ENCODE measurements at places on chromosomes 2 and 18.

DNA sequence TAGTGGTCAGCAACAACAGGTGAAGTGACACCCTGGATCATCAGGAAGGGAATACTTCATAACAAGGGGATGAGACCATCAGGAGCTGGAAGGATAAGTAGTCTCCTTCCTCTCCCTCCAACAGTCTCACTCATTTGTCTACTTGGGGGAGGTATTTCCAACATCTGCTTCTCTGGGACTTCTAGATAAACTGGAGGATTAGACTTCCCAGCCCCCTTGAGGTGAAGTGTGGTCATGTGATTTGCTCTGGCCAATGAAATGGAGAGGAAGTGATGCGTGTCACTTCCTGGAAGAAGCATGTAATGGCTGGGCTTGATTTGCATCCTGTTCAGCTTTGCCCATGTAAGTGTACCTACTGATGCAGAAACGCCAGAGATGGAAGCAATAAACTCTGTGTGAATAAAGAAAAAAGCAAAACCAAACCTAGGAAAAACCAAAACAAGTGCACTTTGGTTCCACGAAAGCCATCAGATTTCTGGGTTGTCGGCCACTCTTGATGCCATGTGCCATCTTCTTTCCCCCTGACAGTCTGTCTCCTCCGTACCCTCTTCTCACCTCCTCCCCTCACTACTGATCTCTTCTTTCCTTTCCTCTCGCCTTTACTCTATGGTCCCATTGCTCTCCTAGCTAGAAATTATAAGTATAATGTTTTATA is 76.1 kb upstream of the DNMT3A start:
- peak; percentile 57 for DNase-seq

DNA sequence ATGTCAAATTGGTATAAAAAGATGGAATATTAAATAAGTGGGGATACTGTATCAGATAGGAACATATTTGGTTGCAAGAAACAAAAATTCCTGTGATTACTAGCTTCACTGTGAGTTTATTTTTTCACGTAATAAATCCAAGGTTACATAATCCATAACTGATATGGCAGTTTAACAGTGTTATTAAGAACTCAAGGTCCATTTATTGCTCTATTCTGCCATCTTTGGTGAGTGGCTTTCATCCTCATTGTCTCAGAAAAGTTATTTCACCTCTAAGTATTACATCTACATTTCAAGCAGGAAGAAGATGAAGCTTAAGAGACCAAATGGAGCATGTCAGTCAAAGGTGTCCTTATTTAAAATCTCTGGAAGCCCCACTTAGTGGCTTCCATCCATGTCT is 37.2 kb downstream of the YIPF4 start:
- no peak for DNase-seq

DNA sequence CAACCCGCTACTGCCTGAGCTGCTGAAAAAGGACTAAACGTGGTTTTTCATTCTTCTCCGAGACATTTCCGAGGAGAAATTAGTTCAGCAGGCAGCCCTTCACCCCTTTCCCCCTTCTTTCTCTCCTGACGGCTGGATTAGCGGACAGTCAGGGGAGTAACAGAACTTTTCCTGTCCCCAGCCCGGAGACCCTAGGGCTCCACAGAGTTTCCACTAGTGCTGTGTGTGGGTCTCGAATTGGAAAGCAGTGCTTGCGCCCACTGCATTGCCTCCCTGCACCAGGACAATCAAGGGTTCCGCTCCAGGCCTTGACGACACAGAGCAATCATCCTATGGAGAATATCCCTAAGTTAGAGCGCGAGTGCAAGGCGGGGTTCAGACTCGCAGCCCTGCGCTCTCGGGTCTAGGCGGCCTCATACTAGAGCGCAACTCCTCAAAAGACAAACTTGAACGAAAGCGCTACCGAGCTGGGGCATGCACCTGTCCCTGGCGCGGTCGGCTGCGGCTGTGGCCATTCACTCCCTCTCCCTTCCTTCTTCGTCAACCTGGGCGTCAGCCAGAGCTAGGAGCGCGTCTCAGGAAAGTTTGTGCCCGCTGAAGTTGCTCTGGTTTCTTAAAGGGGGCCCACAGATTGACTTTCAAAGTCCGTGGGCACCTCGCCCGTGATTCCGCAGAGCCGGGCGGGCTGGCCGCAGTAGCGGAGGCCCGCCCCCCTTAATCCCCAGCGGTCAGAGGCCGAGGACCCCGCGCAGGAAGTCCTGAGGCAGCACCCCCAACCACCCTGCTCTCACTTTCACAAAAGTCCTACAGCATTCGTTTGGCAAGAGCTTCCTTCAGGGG is 801 bp downstream of the OSR1 start:
- DNase-seq: peak; percentile 16

GRCh38 chr2:117935456-117935855 is 78.4 kb downstream of the CCDC93 start:
- no peak for DNase-seq

- DNase-seq: no peak
These were observed 28.9 kb upstream of the C2orf15 start for GRCh38 chr2:99112617-99113016.

GRCh38 chr18:71784777-71785176 is 759.4 kb downstream of the CBLN2 start:
- DNase-seq: no peak

DNA sequence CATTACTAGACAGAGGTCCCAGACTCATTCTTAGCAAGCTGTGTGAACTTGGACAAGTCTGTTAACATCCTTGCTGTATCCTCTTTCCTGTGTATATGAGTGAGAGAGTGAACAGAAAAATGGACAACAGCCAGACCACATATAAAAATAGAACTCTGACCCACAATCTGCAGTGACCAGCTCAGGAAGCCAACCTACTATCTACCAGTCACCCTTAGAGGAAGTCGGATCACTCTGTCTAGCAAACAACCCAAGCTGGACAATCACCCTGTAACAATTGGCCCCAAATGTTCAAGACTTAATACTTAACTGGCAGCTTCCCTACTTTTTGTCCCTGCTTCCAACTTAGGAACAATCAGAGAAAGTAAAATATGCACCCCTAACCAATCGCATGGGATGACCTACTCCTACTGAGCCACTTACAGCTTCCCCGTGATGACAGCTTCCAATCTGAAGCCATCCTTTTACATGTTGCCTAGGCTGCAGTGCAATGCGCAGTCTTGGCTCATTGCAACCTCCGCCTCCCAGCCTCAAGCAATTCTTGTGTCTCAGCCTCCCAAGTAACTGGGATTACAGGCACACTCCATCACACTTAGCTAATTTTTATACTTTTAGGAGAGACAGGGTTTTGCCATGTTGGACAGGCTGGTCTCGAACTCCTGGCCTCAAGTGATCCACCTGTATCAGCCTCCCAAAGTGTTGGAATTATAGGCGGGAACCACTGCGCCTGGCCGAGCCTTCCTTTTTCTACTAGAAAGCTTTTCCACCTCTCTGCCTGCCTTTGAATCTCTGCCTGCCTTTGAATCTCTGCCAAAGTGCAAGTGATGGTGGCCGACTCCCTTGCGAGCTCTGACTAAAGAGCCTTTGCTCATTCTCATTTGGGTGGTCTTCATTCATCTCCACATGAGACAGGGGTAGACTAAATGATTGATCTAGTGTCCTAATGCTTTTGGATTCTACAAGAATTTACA is 158.3 kb upstream of the NDUFV2 start:
- no peak for DNase-seq

- no peak for DNase-seq
These were observed 434.7 kb downstream of the GRB14 start for GRCh38 chr2:164186591-164186990.

GRCh38 chr2:231482806-231483391 is 18.6 kb upstream of the NCL start:
- DNase-seq: peak; percentile 89

DNA sequence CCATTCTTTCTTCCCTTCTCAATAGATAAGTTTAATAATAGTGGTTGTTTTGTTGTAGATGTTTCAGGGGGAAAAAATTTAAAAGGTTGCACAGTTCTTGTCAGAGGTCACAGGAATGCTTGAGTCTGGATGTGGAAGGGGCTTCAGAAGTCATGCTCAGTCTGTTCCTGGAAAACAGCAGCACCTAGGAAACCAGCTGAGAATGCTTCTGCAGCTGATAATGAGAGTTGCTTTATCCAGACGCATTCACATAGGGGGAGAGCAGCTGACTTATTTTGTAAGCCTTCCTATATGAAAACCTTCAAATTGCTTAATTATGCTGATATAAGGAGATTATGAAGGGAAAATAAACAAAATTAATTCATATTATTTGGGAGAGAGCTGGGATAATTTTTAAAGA is 235.5 kb downstream of the GULP1 start:
- DNase-seq: no peak

- no peak for DNase-seq
These were observed 19.4 kb upstream of the CCNT2 start for GRCh38 chr2:134899204-134899603.

DNA sequence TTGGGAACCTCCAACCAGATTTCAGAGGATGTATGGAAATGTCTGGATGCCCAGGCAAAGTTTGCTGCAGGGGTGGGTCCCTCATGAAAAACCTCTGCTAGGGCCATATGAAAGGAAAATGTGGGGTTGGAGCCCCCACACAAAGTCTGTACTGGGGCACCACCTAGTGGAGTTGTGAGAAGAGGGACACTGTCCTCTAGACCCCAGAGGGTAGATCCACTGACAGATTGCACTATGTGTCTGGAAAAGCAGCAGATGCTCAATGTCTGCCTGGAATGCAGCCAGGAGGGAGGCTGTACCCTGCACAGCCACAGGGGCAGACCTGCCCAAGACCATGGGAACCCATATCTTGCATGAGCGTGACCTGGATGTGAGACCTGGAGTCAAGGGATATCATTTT is 573.7 kb upstream of the NXPH2 start:
- no peak for DNase-seq

DNA sequence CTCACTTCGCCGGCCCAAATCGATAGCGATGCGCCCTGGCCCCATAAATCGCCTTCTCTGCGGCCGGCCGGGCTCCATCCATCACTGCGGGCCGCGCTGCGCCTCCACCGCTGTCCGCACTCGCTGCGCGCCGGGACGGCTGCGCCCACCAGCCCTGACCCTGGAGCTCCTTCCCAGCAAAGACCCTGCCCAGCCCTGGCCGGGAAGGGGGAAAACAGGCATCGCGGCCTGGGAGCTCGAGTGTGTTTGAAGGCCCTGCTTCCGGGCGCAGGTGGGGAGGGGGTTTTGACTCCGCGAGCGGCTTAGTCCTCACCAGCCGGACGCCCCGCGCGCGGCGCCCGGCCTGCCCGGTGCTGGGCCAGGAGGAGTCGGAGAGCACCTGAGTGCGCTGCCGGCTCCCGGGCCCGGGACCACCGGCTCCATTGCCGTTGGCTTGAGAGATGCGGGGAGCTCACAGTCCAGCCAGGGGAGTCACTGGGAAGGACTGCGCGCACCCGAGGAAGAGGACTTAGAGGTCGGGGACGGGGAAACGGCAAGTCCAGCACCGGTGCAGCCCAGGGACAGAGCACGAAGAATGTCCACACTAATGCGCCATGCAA is 1.1 kb downstream of the PAX8 start:
- DNase-seq: no peak

GRCh38 chr2:64695721-64696261 is 42.1 kb upstream of the SERTAD2 start:
- no peak for DNase-seq

GRCh38 chr2:125085904-125086303 is 1060.8 kb downstream of the CNTNAP5 start:
- no peak for DNase-seq

DNA sequence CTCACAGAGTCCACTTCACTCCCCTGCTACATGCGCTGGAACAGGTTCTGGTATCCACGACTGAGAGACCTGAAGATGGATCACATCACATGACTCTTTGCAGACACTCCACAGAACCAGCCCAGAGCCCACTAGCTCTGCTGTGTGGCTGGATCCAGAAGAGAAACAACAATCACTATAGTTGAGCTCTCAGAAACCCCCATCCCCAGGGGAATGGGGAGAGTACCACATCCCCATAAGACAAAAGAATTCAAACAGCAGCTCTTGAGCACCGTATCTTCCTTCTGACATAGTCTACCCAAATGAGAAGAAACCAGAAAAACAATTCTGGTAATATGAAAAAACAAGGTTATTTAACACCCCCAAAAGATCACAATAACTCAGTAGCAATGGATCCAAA is 76.4 kb downstream of the ZSWIM2 start:
- DNase-seq: no peak

DNA sequence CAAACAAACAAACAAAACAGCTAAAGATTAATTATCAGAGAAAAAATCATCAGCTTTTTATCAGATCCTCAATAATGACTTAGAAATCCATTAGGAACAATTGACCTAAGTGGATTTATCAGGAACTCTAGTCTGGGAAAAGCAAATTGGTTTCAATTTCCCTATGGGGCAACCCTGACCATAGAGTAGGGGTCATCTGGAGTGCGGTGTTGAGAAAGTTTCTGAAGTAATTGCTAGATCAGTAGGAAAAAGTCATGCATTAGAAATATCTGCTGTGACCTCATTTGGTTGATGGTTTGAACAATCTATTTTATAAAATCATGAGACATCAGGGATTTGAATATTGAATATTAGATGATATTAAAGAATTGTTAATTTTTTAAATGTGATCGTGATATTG is 507.9 kb downstream of the TXNL1 start:
- DNase-seq: no peak

DNA sequence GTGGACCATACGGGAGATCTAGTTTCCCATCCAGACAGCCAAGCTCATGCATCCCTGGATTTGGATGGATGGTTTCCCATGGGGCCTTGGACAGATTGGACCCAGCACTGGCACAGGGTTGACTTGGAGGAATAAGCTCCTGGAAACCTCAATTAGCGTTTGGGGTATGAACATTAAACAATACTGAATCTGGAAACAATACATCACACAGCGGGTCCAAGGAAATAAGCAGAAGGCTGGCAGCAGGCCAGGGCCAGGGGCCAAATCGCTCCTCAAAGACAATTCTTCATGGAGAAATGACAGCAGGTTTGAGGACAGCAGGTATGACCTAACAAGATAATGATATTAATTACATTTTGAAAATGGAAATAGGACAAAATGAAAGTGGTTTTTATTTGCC is 540.6 kb downstream of the RIT2 start:
- no peak for DNase-seq

GRCh38 chr18:26908906-26909305 is 43.4 kb upstream of the AQP4 start:
- DNase-seq: no peak

DNA sequence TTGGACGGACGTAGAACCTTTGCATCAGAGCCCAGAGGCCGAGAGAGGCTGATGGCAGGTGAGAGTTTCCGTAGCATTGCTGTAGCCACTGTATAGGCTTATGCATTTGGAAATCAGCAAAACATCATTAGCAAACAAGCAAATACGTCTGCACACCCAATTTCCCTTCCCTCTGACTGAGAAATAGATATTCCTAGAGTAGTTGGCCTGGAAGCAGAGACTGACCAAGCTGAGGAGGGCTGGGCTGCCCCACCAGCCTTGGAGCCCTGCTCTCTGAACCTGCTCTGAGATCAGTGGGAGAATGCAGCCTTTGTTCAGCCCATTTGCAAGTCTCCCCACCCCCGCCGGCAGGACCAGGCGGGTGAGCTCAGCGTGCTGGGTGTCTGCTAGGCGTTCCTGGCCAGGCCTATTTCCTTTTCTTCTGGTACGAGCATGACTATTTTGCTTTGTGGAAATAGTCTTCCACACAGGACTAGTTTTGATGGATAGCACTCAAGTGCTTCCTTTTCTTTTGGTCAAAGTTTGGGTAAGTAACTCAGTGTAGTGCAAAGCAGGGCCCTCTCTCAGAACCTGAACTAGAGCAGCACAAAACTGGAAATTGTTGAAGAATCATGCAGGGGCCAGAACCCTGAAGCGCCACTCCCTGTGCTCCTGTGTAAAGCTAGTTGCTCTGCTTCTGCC is 21.9 kb upstream of the RNF149 start:
- no peak for DNase-seq

GRCh38 chr2:99336804-99337112 is 431 bp upstream of the EIF5B start:
- DNase-seq: no peak

GRCh38 chr2:159916511-159916910 is 118.5 kb upstream of the CD302 start:
- DNase-seq: no peak
